ENCODE measurements at places on chromosomes 3 and 15.

DNA sequence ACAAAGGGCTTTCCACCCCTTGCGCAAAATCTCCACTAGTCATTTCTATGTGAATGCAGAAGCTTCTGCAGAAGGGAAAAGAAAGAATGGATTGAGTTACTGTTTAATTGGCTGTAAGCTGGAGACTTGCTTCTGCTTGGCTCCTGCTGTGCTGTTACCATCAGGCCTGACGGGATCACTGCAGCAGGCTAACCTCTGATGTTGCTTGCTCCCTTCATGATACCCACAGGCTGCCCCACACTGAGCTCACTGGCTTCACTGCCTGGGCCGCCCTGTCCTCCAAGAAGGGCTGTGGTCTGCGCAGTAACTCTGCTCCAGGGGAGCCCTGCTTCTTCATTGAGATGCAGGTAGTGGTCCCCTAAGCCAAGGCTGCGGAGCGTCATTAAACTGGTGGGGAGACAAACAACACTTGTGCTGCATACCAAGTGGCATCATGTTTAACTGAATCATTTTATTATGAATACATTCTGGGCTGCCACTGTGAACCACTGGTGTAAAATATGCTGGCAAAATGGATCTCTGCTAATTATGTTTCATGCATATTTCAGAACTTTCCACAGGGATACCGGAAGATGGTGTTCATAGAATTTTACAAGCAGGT lies 78.6 kb downstream of the WDR49 start:
- DNase-seq: peak; percentile 38

- DNase-seq: no peak
Measured at GRCh38 chr3:123883111-123883510, 1.0 kb downstream of the MYLK start.

DNA sequence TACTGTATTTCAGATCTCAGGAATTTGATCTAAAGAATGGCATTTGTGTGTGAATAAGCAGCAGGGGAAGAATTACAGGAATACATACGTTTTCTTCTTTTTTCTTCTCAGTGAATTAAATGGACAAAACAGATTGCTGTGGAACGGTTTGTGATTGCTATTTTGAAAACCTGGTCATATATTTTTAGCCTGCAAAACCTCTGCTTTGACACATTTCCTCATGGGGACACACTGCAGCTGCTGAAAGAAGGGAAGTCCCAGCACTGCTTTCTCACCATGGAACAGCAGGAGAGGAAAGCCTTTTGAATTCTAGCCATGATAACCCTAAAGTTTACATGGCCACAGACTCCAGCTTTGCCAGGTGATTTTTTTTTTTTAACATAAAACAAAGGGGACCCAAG lies 315.0 kb downstream of the OXSM start:
- DNase-seq: no peak

- DNase-seq: no peak
Measured at GRCh38 chr15:91529534-91529933, 324.0 kb upstream of the SLCO3A1 start.

DNA sequence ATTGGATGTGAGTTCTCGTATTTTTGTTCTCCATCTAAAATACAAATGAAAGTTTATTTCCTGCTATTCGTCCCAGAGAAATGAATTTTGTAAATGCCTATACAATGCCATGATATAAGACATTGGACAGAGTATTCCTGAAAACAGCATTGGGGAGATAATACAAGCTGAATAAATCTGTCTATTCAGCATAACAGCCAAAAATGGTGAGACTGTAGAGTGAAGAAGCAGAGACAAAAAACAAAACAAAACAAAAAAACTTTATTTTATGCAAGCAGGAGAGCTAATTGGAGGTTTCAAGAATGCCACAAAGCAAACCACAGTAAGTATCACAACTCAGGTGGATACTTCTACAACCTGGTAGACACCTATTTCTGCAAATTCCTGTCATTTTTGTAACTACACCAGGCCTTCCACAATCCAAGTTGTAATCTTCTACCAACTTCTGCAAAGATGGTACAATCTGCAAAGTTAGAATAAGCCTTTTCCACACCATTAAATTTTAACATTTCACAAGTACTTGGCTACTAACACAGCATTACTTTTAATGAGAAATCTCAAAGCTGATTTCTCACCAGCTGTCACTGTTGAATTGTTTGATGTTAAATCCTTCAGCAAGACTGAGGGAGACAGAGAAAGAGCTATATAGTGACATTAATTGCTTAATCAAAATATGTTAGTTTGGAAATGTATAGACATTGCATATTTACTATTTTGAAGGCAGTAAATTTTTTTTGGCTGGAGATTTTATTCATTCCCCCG lies 163.1 kb downstream of the CLSTN2 start:
- no peak for DNase-seq

DNA sequence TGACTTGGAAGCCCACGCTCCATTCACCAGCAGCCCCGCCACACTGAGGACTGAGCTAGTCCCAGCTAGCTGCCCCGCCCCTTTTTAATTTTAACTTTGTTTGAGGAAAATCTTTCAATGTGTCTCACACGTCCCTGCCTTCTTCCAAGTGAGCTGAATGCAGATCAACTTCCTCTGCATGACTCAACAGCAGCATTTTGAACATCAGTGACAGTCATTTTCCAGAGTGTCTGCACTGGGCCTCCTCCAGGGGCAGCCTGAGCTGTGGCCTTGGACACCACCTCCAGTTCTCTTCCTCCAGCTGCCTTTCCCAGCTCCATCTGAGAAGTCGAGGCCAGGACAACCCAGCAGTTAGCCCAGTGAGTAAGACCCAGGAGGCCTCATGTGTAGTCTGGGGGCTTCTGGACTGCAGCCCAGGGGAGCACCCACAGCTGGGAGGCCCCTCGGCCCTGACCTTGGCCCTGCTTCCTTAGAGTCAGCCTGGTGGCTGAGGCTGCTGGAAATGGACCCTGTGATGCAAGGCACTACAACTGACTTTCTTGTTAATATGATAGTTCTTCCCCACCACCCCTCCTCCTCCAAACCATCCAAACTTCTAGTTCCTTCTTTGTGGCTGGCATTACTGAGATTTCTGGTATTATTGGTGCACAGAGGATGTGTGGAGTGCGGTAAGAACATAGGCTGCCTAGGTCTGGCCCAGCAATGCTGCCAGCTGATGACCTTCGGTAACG lies 21.4 kb upstream of the ESYT3 start:
- no peak for DNase-seq

DNA sequence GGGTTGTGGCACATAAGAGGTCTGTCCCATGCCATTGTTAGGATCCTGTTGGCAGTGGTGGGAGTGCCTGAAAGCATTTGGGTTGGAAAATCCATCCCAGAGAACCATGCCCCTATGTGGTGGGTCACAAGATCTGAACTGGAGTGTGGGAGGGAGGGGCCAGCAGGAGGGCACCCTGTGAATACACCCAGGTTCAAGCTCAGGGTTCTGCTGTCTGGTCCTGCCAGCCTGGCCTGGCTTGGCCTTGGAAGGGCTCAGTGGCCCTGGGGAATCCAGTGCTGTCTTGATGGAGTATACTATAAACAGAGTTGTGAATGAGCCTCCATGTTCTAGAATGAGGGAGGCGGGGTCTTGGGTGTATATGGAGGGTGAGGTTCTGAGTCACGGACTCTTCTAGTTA lies 11.8 kb downstream of the ANKDD1A start:
- DNase-seq: no peak

GRCh38 chr3:52529376-52530333 lies 4.0 kb downstream of the NT5DC2 start:
- DNase-seq: no peak

DNA sequence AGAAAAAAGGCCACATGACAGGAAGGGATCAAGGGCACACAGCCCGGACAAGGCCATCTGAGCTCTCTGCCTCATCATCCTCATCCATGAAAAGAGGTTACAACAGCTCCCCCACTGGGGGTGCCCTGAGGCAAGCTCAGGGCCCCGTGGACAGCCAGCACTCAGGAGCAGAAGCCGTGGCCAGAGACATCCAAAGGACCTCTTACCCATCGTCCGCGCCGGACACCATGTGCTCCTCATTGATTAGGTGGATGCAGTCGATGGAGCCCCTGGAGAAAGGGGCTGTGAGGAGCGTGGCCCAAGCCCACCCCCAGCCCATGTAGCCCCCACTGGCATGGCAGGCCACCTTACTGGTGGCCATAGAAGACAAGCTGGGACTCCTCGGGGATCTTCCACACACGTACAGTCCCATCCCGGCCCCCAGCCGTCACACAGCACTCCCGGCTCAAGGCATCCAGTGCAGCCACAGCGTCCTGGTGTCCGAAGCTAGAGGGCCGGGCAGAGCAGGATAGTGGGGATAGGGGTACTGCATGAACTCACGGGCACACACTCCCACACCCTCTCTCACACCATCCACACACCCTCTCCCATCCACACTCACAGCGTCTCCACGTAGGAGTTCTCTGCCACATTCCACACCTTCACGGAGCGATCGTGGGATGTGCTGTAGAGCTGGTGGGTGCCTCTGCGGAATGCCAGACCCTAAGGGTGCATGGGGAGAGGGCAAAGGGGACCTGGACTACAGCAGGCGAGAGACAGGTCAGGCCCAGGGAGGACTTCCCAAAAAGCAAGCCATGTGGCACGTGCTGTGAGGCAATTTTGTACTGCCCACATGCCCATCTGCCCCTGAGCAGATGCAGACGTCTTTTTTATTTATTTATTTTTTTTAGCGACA lies 6.5 kb downstream of the RRP9 start:
- DNase-seq: no peak

Data from midbrain (tissue), 1 donor.